ENCODE measurements at places on chromosomes 11 and 22.

GRCh38 chr11:26704249-26704648, 17.6 kb downstream of the SLC5A12 start:
- DNase-seq: no peak

DNA sequence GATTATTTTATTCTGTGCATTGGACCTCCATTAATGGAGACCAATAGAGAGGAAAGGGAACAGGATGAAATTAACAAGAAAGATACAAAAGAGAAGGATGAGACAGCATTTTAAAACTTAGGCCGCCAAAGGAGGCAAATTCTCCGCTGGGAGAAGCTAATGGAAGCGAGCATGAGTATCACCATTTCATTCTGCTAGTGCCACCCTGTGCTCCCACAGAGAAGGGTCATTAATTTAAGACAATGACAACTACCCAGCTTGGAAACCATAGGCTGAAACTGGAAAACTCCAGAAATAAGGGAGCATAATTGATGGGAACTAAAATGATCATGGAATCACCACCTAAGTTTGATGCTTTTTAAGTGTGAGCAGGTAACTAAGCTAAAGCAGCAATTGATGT, 69.2 kb downstream of the SLC36A4 start:
- no peak for DNase-seq

DNA sequence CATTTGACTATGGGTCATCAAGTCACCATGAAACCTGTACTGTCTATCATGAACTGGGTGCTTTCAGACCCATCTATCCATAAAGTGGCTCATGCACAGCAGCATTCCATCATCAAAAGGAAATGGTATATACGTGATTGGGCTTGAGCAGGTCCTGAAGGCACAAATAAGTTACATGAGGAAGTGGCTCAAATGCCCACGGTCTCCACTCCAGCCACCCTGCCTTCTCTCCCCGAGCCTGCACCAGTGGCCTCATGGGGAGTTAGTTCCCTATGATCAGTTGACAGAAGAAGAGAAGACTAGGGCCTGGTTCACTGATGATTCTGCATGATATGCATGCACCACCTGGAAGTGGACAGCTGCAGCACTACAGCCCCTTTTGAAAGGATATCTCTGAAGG, 312.5 kb downstream of the TENM4 start:
- no peak for DNase-seq

- DNase-seq: no peak
Observed at GRCh38 chr22:45303181-45303580, 6.6 kb upstream of the FAM118A start.

GRCh38 chr11:36534276-36534840, 24.3 kb upstream of the TRAF6 start:
- DNase-seq: no peak

DNA sequence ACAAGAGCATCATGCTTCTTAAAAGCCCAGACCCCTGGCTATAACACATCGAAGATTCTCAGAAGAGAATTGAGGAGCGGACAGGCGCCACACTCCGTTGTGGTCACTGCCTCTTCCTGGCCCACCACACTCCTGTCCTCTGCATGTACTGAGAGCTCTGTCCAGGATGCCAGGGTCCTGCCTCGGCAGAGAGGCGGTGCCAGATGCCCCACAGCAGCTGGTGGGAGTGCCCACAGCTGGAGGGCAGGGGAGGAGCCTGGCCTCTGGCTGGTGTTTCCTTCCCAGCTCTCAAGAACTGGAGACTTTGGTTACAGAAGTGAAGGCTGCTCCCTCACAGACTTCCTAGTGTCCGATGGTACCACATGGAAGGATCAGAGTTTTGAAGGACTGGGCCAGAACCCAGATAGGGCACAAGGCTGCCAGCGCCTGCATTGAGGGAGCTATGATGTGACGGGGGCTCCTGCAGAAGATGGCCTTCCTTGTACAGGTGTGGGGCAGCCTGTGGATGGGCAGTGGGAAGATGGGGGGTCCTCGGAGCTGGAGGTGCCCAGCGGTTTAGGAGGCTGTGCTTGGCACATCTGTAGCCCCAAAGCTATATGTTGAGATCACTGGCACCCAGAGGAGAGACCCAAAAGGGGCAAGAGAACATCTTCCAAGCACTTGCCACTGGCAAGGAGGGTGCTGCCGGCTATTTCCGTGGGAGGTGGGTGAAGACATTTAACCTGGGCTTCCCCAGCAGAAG, 19.4 kb downstream of the RSPH14 start:
- no peak for DNase-seq

DNA sequence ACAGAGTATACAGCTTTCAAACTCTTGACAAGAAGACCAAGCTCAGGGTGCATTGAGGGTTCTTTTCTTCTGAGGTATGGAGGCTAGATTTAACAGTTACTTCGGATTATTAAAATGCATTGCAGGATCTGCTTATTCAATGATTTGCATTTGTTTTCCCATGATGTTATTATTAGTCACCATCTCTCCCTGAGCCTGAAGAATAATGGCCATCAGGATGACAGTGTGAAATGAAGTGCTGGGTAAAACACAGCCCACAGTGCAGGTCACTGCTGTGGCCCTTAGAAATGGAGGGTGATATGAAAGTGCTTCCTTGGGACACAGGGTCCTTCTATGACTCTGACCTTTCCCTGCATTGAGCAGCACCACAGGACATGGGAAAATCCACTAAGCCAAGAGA, 40.0 kb downstream of the TECTA start:
- DNase-seq: no peak

DNA sequence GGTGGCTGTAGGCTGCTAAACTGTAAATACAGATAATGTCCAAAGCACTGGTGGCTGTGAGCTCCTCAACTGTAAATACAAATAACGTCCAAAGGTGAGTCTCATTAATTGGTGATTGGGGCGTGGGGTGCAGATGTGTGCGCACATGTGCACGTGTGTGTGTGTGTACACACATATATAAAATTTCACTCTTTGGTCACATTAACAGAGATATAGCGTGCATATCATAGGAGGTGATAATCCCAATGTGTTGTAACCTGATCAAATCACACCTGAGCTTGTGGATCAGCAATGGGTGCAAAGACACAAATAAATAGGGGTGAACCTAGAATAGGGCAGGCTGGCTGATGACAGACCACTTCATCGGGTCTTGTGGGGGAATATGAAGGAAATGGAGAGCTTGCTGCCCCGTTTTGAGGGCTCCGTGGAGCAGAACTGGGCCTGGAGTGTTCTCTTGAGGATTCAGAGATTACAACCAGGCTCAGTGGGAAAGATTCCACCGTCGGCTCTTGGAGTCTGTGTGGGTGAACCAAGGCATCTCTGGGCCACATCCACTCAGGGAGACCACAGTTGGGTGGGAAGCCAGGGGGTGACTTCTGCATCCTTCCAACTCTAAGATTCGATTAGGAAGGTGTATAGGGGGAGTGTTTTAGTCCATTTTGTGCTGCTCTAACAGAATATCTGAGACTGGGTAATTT, 24.9 kb upstream of the OSBPL5 start:
- no peak for DNase-seq

GRCh38 chr11:104781719-104782376, 116.4 kb downstream of the CASP12 start:
- no peak for DNase-seq

- DNase-seq: peak; percentile 13
Observed at GRCh38 chr11:67287355-67288197, 1.5 kb upstream of the ANKRD13D start.

- DNase-seq: no peak
Observed at GRCh38 chr11:17230867-17231851, 23.4 kb upstream of the PIK3C2A start.

DNA sequence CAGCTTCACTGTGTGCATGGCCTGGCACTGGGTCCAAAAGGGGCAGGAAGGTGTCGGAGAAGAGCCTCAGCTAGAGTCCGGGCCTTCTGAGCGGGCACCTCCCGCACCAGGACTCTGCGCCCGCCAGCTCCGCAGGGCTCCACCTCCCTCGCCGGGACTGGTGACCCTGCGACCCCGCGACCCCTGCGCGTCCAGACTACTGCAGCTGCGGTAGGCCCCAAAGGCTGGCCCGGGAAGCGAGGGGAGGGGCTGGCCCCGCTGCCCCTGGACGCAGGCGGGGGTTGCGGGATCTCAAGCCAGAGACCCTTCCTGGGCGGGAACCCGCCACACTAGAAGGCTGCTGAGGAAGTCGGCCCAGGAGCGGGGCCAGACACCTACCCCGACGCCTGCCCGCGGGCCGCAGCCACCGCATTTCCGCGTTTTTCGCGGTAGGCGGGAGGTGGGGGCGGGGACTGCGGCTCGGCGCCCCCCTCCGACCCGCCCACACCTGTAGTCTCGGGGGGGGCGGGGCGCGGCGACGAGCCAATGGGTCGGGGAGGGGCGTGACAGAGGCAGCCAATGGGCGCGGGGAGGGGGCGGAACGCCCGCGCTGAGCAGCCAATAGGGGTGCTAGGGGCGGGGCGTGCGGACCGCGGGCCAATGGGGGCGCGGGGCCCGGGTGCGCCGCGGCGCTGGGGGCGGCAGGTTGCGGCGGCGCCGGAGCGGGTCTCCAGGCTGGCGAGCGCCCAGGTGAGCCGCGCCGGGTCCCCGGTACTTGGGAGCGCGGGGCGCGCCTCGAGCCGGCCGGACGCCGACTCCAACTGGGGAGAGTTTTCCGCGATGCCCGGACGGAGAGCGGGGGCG, at the start of the genes LMNTD2 and RASSF7:
Gene LMNTD2, minus strand, starts transcription at position 434 of the 843 bp plus-strand sequence. Its CDS starts 22 bp downstream, at position 412.
Gene RASSF7, plus strand, starts transcription at position 666 of the 843 bp plus-strand sequence. CDS start 799 bp downstream, outside the sequence.
- DNase-seq: peak; percentile 92

DNA sequence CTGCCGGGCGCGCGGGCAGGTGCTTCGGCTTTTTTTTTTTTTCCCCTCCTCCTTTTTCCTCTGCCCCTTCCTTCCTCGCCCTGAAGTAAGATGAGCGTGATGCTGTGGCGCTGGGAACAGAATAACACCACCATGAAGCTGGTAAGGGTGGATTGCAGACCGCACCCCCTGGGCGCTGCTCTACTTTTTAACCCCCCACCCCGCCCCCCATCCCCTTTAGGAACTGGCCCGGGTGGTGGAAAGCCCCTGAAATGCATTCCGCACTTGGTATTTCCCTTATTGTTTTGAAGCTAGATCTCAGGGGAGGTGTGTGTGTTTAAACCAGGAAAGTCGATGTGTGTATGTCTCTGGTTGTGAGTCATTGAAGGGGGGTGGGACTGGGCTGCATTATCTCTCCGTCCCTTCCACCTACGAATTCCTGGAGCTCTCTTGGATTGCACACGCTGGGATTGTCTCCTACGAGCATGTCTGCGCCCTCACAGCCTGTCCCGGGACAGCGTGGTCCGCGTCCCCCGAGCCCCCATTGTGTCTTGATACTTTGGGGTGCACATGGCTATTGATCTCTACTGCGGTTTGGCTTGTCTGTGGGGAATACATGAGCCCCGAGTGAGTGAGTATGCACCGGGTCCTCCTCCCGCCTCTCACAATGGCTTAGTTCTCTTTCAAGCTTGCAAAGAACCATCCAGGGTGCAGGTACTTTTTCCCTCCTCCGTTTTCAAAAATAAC, 64.9 kb downstream of the NAV2 start:
- DNase-seq: no peak

- DNase-seq: no peak
Observed at GRCh38 chr11:21771097-21771496, 421.8 kb upstream of the ANO5 start.

GRCh38 chr11:36312611-36313472, 16.8 kb downstream of the PRR5L start:
- no peak for DNase-seq

- DNase-seq: no peak
Observed at GRCh38 chr22:48423481-48423911, 1404.2 kb downstream of the BRD1 start.

GRCh38 chr22:30940685-30941362, 27.8 kb downstream of the MORC2 start:
- DNase-seq: no peak

DNA sequence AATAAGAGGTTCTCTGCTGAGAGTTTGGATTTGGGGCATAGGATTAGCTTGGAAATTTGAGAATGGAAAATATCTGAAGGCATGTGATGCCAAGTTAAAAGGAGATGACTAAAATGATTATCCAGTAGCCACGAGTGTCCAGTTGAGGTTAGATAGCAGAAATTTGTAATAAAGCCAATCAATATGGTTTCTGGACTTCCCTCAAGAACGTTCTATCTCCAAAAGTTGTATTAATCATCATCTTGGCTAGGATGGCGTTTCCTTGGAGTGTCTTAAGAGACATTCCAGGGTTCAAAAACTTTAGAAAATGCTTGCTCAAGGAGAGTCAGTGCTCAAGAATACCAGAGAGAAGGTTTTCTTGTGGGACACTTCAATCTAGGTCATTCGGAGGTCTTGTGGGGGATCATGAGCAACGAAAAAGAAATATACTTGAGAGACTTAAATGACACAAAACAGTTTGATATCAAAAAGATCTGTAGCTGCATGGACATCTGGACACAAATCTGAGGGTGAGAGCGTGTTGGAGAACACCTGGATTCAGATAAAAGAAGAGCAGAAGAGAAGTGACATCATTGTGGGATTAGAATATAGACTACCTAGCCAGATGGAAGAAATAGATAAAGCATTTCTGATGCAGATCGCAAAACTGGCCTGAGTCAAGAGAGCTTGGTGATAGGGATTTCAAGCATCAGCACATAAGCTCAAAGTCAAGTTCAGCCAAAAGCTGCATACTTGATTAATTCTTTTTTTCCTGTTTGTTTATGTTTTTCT, 97.7 kb downstream of the ARFGAP2 start:
- DNase-seq: no peak

DNA sequence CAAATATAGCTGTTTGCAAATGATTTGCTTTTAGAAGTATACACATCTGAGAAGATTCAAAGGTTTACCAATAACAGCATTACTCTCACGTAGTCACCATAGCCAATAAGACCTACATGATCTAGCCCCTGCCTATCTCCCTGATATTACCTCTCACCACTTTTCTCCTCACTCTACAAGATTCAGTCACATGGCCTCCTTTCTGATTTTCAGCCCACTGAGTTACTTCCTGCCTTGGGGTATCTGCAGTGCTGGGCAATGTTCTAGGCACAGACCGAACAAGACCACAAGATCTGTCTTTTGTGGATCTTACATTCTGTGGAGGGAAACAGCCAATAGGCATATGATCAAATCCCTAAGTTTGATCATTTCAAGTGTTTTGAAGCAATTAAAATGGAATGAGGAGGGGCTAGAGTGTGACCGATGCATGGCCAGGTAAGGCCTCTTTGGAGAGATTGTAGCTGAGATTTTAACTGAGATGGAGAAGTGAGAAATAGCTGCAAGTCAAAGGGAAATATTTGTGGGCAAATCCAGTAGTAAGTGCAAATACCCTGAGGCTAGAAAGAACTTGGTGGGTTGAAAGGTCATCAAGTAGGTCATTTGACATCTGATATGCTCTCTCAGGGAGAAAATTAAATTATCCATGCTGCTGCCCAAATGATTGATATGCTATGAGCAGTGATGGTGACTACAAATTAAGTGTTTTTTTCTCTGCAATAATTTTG, 43.1 kb downstream of the ARL14EP start:
- no peak for DNase-seq

DNA sequence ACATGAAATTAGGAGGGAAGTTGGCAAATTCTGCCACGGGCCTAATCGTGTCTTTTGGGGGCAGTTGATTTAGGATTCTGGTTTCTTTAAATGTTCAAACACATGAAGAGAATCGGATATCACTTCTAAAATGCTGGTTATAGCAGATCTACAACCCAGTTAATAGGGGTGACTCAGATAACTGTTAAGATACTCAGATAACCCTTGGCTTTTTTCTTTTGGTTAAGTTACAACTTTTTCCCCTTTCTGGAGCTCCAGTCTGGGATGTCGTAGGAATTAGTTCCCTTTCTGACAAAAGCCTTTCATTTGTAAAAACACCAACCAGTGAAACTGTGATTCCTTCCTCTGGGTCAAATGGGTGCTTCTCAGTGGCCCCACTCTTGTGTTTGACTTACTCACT, 976 bp downstream of the DEPDC7 start:
- DNase-seq: no peak

Measured in left ventricle myocardium inferior (tissue), 1 donor.